AG09319 (cell line): ENCODE measurements at places on chromosomes 5 and 9.
A peak's percentile ranks its signal among the peaks of the same experiment; 100 is the strongest.

DNA sequence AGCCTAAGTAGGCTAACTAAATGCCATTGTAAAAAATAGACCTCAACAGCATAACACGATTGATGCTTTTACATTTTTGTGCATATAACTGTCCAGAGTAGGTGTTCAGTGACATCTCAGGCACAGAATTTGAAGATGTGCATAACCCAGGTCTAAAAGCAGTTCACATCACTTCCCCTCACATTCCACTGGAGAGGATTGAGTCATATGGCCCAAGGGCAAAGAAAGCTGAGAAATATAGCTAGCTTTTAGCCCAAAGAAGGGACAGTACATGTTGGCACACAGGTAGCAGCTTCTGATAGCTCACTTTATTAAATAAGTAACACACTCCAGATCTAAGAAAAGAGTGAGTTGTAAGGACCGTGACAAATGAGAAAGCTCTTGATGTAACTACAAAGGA is 2259.5 kb upstream of the WWC1 start:
- DNase-seq, result no peak

DNA sequence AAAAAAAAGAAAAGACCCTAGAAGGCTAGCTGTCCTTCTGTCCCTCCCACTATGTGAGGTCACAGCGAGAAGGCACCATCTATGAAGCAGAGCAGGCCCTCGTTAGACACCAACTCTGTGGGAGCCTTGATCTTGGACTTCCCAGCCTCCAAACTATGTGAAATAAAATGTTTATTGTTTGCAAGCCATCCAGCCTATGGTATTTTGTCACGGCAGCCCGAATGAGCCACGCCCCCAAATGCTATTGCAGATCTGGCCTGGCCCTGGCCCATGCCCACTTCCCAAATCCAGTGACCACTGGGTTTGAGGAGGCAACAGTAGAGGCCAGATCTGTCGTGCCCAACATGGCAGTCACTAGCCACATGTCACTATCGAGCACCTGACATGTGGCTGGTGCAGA is 10.8 kb downstream of the STK10 start:
- no peak for DNase-seq

- DNase-seq, result no peak
Observed at GRCh38 chr5:37754976-37755375, 84.9 kb downstream of the GDNF start.

GRCh38 chr5:78907255-78907891 is 77.7 kb downstream of the ARSB start:
- peak; percentile 90 for DNase-seq

- DNase-seq, result no peak
Observed at GRCh38 chr5:55509796-55510522, 24.8 kb downstream of the PLPP1 start.
